ENCODE measurements at places on chromosomes 7 and 10. TPM values are rescaled to one million over a fixed set of nuclear protein-coding genes. Genes with fewer than 3 reads are reported as not detected.

The LRMDA gene
- 13.5 TPM for total RNA-seq

The TMEM106B gene
- total RNA-seq = 13.1 TPM

The PRKAR2B gene
- 37.6 TPM for total RNA-seq

The FZD1 gene
- 1.5 TPM for total RNA-seq

The NPFFR1 gene
- not detected for total RNA-seq

The EPO gene
- not detected for total RNA-seq

The RBM48 gene
- 8.3 TPM for total RNA-seq

The PRR15 gene
- 0.06 TPM for total RNA-seq

The IFIT1 gene
- total RNA-seq = 5.3 TPM

The AMZ1 gene
- total RNA-seq = under 0.01 TPM

The EN2 gene
- not detected for total RNA-seq

The RBP4 gene
- total RNA-seq = not detected

The AEBP1 gene
- total RNA-seq = 27.3 TPM

The ENTPD7 gene
- 8.6 TPM for total RNA-seq

The DLD gene
- total RNA-seq = 45.8 TPM

The HIBADH gene
- 25.6 TPM for total RNA-seq

The SFRP5 gene
- not detected for total RNA-seq

The GDF10 gene
- not detected for total RNA-seq

The PTPRE gene
- 28.8 TPM for total RNA-seq

The TAS2R4 gene
- total RNA-seq = 2.1 TPM

The CLCN1 gene
- not detected for total RNA-seq

The IPMK gene
- 5.7 TPM for total RNA-seq

The ANKRD61 gene
- total RNA-seq = not detected

The AIFM2 gene
- total RNA-seq = 2.3 TPM

The CFAP46 gene
- total RNA-seq = 0.82 TPM

The PKD2L1 gene
- not detected for total RNA-seq

The GOLGA7B gene
- not detected for total RNA-seq

The GNAI1 gene
- 33.2 TPM for total RNA-seq

The ZNF239 gene
- 0.94 TPM for total RNA-seq
